ENCODE measurements at places on chromosomes 1 and 21. TPM values are rescaled to one million over a fixed set of nuclear protein-coding genes. Genes with fewer than 3 reads are reported as not detected.

- no peak for ATAC-seq
Observed at GRCh38 chr1:45297666-45298356, 28.9 kb upstream of the HPDL start.

IQCC gene
- total RNA-seq: 1.3 TPM

DNA sequence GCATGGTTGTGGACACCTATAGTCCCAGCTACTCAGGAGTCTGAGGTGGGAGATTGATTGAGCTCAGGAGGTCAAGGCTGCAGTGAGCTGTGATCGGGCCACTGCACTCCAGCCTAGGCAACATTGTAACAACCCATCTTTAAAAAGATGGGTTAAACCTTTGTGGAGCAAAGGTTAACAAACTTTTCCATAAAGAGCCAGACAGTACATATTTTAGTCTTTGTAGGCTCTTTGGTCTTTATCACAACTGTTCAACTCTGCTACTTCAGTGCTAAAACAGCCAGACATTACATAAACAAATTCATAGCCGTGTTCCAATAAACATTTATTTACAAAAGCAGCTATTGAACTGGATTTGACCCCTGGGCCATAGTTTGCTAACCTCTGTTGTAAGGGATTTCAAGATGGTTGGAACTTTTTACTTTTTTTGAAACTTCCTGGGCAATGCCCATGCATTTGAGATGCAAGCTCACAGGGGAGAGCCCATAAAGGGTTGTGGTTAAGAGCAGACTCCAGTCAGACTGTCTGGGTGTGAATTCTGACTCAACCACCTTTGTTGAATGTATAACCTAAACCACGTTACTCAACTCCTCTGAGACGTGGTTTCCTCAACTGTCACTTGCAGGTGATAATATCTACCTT lies 10.8 kb downstream of the INAVA start:
- peak; percentile 73 for ATAC-seq

GRCh38 chr1:108057541-108057940 lies 92.6 kb upstream of the VAV3 start:
- no peak for ATAC-seq

- peak; percentile 79 for ATAC-seq
Observed at GRCh38 chr1:234925440-234926263, 203.0 kb downstream of the TOMM20 start.

- no peak for ATAC-seq
Observed at GRCh38 chr1:18265641-18266040, 158.0 kb downstream of the IGSF21 start.

OR2L8 gene
- not detected for total RNA-seq

All from esophagus mucosa (tissue), 1 donor.